NCI-H2107 (cell line): ENCODE measurements at places on chromosomes 16 and 17.

DNA sequence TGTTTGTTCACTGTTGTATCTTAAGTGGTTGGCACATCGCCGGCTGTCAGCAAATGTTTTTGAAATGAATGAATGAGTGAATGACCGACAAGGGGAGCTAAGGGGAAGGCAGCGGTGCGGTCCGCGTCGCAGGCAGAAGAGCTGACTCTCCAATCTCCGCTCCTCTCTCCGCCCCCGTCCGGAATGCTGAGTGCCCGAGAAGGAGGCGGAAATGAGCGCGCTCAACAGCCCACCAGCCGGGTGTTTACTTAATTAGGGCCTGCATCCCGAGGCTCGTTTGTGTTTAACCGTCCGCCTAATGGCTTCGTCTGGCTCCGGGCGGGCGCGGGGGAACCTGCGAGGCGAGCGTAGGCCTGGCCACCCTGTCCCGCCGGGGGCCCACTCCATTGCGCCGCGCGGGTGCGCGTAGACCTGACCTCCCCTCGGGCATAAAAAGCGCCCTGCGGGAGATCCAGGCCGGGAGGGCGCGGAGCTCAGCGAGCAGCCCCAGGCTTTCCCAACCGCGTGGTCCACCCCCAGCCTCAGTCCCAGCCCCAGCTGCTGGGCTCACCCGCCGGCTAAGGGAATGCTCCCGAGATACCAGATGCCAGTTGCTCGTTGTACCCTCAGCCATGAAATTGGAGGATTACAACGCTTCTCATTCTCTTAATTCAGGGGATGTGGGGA, 2.5 kb upstream of the CDH3 start:
- DNase-seq, result peak; percentile 3

- DNase-seq, result no peak
Observed at GRCh38 chr16:61261315-61261714, 774.9 kb downstream of the CDH8 start.

GRCh38 chr16:68645494-68646388, 631 bp downstream of the CDH3 start:
- peak; percentile 1 for DNase-seq

- DNase-seq, result no peak
Observed at GRCh38 chr17:48989100-48989499, 8.1 kb upstream of the IGF2BP1 start.

GRCh38 chr17:50180111-50180510, 14.3 kb downstream of the SGCA start:
- no peak for DNase-seq

- DNase-seq, result no peak
Observed at GRCh38 chr16:10182222-10183053, at the start of gene GRIN2A. Gene GRIN2A (minus strand): TSS chr16:10182428. CDS start chr16:10180411, 2,017 bp downstream.

GRCh38 chr16:11884035-11884434, 31.7 kb downstream of the GSPT1 start:
- DNase-seq, result no peak

DNA sequence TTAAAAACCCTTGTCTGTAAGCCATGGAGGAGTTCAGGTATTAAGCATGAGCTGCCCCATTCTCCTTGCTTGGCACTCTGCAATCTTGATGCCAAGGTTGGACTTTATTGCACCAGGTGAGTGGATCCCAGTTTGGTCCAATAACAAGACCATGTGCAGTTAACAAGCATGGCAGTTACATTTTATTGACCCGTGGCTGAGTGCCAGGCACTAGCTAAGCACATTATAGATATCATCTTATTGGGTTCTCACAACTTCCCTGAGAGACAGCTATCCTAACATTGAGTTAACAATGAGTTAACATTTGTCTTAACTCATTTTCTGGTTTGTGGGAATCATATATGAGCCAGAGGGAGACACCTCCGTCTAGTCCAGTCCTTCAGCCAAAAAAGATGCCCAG, 21.8 kb downstream of the LYRM9 start:
- DNase-seq, result no peak

GRCh38 chr16:67019171-67019570, 9.8 kb upstream of the CBFB start:
- DNase-seq, result no peak

DNA sequence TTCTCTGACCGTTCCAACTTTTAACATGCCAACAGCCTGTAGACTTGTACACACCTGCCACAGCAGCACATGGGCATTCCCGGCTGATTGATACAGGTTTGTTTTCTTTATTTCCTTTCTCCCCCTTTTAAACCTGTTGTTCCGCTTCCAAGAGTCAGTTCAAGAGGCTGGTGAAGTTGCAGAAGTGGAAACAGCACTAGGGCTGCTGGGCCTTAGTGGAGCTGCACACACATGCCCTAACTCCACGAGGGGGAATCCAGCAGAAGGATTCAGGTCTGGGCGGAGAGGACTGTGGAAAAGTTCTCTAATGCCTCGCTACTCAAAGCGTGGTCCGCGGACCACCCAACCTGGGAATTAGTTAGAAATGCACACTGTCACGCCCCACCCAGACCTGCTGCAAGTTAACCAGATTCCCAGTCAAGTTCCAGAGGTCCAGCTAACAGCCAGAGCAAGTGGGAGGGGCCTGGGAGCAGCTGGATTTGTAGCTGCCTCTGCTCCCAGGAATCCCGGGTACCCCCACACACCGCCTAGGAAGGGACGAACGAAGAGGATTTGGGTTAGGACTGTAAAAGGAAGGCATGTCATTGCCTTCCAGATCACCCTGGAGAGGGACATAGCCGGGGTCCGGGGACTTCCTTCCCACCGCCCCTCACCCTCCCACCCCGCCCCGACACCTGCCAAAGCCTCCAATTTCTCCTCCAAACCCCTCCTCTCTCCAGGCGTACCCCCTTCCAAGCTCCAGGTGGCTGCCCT, 542 bp downstream of the SLC39A11 start:
- no peak for DNase-seq

- no peak for DNase-seq
Observed at GRCh38 chr16:51147776-51148677, 3.0 kb downstream of the SALL1 start.

DNA sequence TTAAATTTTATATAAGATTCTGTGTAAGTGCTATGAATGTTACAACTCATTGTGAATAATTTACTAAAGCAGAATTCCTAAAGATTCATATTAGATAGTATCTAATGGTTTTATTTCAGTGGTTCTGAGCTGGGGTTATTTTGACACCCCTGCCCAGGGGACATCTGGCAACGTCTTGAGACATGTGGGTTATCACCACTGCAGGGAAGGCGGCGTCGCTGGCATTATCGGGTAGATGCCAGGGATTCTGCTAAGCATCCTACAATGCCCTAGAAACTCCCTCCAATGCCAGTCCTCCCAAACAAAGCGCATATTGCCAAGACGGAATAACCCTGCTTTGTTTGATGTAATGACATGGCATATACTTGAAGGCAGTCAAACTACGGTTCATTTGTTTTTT, 372.3 kb upstream of the ZFHX3 start:
- no peak for DNase-seq

GRCh38 chr16:50067290-50067853, 1.6 kb downstream of the HEATR3 start:
- no peak for DNase-seq

DNA sequence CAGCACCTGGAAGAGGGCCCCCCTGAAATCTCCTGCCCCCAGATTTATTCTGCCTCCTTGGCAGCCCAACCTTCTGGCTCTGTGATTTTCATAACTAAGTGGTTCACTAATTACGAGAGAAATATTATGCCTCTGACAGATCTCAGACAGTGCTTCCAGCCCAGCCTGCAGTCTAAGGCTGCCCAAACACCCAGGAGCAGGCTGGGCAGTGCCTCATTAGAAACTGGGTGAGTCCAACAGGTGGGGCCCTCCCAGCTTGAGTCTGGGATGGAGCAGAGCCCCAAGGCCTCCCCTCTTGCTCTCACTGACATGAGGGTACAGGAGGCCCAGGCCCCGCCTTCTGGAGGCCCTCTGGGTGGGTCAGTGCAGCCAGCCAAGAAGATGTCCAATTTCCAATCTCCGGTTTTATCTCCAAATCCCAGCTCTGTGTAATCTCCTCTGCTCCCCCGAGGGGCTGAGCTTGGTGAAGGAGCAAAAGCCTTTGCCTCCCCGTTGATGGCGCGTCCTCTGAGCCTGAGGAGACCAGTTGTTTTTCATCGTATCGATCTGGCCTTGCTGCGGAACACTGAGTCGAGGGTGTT, 20.1 kb upstream of the ABCC3 start:
- no peak for DNase-seq

GRCh38 chr16:82361885-82362284, 191.9 kb upstream of the MPHOSPH6 start:
- DNase-seq, result no peak

DNA sequence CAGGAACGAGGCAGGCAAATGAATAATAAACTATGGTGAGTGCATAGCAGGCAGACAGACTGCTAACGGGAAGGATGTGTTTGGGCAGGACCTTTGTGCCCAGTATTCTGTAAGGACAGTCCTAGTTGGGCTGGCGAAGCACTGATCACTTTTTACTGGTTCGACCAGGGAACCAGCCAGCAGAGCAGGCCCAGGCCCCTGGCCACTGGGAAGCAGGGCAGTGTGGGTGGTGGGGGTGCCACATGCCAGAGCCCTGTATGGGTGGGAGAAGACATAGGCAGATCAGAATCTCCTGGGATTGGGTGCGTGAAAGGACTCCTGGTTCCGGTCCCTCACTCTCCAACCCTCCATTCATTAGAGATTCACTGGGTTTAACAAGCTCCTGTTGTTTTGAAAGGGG, 4.0 kb upstream of the VAMP2 start:
- DNase-seq, result no peak

GRCh38 chr16:78462288-78463208, 363.1 kb downstream of the WWOX start:
- DNase-seq, result no peak

DNA sequence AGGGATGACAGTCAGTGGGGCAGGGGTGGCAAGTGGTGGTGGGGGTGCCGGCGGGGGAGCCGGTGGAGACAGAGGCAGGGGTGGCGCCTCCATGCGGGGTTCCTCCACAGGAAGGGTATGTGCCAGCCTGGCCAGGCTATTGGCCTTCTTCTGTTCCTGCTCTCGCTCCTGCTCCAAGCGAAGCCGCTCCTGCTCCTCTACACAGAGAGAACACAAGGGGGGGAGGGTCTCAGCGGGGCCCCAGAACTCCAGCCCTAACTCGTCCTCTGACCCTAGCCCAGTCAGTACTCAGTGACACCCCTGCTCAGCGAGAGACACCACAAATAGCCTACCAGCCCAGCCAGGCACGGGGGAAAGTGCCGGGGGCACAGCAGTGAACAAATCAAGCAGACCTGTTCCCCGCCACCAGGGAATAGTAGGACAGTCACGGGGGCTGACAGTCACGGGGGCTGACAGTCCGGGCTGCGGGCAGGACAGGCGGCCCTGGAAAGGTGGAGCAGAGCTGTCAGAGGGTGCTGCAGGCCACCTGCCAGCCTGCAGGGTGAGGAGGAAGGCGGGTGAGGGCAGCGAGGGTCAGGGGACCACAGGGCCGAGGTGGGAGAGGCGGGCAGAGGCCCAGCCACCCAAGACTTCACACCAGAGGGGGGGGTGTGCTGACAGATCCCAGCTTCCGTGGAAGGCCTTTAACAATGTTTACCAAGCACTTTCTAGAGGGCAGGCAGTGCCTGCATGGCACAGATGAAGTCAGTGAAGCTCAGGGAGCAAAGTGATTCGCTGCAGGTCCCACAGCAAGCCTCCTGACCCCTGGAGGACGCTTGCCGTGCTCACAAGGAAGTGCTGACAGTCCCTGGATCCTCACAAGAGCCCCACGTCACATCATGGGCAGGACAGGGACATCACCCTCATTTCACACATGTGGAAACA, 5.3 kb downstream of the MNT start:
- no peak for DNase-seq

GRCh38 chr17:27529230-27529796, 73.1 kb downstream of the KSR1 start:
- DNase-seq, result no peak

GRCh38 chr17:15261258-15261801, 3.8 kb downstream of the PMP22 start:
- no peak for DNase-seq

GRCh38 chr16:88792078-88792550, 7.1 kb upstream of the PIEZO1 start:
- DNase-seq, result no peak

- DNase-seq, result no peak
Observed at GRCh38 chr17:75219815-75220214, 14.3 kb downstream of the NUP85 start.

- DNase-seq, result no peak
Observed at GRCh38 chr16:2819179-2819938, 2.3 kb downstream of the PRSS21 start.

GRCh38 chr17:40535438-40535837, 29.8 kb downstream of the CCR7 start:
- no peak for DNase-seq

DNA sequence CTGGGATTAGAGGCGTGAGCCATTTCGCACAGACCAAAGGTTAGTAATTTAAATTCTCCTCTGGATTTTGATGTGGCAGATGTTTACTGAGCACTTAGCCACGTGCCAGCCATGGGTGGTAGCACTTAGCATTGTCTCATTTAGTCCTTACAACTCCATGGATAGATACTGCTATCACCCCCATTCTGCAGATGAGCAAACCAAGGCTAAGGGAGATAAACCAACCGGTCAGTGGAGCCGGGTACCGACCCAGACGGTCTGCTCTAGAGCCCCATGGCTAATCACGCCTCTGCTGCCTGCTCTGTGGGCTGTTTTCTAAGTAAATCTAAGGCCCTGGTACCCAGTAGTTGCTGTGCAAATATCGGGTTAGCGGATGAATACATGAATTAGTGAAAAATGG, 12.6 kb upstream of the ADGRG1 start:
- DNase-seq, result no peak

- DNase-seq, result no peak
Observed at GRCh38 chr16:81841722-81842121, 62.6 kb downstream of the PLCG2 start.

DNA sequence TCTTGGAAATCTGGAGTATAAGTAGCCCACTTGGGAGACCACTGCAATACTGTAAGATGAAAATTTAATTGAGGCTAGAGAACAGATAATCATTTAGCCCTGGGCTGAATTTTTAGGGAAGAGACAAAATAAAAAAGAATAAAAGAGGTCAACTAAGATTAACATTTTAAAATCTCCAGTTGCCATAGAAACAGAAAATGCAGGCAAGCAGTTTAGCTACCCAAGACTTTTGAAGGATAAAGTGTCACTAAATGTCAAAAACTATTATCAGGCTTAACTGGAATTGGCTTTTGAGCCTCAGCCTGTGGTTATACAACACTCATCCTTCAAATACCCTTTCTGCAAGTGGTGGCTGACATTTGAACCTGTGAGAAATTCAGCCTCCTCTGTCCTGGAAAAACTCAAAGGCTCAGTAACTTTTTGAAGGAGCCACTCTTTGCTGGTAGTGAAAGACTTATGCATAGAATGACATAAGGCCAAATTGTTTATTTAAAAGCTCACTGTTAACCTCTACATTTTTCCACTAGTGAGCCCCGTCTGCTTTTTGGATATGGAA, 220.7 kb upstream of the KCNJ16 start:
- DNase-seq, result no peak

- no peak for DNase-seq
Observed at GRCh38 chr16:4481526-4481925, 5.3 kb downstream of the HMOX2 start.

- no peak for DNase-seq
Observed at GRCh38 chr17:69358688-69359596, 32.0 kb upstream of the ABCA5 start.

GRCh38 chr17:27816946-27817345, 16.6 kb upstream of the NOS2 start:
- DNase-seq, result no peak
